AML-193 (cell line): ENCODE measurements at places on chromosomes 3 and 15.

DNA sequence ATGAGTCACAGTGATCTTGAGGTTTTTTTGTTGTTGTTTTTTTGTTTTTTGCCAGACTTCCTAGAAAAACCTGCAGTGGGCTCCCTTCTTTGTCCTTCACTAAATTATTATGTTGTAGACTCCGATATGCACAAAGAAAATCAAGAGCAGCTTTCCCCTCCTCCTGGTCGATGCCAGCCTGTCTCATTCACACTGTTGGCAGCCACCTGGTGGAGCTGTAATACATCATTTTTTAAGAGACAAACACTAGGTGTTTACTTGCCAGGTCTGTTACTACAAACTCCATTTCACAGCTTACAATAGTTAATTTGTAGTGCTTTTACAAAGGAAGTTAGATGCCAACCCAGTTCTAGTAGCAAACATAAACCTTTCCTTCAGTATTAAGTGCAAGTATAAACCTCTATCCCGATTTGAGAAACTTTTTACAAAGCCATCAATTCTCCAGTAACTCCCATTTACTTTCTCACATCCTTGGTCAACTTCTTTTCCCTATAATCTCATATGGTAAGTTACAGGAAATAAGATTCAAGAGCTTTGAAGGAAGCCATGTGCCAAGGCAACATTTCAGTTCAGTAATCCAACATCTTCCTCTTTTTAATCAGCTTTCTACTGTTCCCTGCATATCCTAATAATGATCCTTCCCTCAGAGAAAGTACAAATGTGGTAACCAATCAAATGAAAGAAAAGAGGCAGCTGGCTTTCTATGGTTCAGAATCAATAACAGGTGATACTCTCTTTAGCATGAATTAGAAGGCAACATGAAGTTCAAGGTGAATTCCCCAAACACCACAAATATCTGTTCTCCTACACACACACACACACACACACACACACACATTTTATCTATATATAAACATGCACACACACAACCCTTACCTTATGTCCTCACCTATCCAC lies 14.0 kb downstream of the AAGAB start:
- peak; percentile 32 for DNase-seq

GRCh38 chr3:111967651-111968274 lies 11.1 kb upstream of the ABHD10 start:
- peak; percentile 90 for DNase-seq

GRCh38 chr3:141051443-141052200 lies 475 bp downstream of the SPSB4 start:
- DNase-seq, result no peak

- DNase-seq, result no peak
Observed at GRCh38 chr3:23751212-23751723, 54.5 kb upstream of the UBE2E1 start.

GRCh38 chr15:98213346-98213979 lies 253.0 kb downstream of the ARRDC4 start:
- DNase-seq, result no peak

DNA sequence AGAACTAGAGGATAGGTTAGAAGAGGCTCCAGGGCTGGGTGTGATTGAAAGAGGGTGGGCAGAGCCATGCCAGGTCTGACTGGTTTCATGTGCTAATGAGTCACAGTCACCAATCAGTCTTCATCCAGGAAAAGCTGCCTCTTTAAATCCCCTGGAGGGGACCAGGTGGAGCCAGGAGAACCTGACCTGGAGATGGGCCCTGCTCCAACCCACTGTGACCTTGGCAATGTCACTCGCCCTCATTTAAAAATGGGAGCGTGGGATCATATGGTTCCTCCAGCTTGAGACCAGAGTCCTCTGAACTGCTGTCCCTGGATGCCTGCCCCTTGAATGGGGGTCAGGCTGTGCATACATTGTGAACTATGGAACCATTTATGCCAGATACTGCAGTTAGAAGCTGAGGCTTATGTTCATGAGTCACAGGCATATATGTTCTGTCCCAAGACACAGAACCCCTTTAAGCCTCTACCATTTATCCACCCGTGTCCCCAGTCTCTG lies 23.0 kb downstream of the HES1 start:
- DNase-seq, result no peak

DNA sequence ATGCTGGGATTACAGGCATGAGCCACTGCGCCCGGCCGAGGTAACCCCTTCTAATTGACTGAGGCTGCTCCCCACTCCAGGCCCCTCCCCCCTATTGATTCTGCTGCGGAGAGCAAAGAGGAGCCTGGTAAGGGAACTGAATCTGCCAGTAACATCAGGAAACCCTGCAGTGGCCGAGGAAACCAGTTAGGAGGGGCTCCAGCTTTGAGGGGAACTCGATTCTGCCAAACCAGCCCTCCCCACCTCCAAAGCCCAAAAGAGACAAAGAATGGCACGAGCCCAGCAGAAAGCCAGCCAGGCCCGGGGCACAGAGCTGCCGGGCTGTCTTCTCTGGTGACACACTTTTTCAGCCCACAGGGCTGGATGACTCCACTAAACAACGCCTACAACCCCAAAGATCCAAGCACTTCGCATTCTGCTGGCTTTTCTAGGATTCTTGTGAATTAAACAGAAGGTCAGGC lies 15.0 kb upstream of the ACAD9 start:
- DNase-seq, result no peak

DNA sequence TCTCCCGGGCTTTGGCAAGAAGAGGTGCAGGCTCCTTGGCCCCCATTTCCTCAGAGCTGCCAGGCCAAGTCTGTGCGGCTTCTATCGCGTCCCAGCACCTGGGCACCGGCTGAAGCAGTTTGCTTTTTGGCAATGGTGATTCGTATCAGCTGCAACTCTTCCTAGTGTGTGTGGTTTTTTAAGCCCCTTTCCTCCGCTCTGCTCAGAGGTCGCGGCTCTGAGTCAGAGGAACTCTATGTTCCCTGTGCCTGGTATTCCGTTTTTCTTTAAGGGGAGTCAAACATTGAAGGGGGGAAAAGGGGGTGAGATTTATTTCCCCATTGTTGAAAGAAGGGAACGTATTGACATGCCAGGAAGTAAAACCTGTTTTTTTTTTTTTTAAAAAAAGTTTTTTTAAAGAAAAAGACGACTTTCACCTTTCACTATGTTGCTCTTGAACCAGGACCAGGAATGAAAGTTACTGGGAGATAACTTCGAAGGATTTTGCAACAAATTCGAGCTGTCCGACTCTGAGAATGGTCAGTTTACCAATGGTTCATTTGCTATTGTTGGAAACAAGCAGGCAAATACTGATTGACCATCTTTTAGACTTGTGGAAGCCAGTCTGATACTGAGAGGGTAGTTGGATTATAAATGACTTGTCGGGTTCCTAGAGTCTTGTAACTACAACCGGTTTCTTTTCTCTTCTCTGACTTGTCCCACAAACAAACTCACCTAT lies 1.1 kb downstream of the ARMC8 start:
- DNase-seq, result no peak

DNA sequence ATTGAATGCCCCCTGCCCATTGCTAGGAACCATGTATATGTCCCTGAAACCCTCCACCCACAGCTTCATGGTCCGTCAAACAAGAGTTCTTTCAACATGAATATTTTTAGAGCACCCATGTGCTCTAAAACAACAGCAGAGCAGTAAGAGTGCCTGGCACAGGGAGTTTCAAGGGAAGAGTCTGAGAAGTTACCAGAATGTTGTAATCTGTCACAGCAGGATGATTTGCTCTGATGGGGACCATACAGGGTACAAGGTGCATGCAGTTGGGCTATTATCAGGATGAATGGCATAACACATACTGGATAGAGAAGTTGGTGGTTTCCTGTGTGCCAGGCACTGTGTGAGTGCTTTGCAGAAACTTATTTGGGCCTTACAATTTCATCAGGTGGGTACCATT lies 27.8 kb upstream of the FLNB start:
- no peak for DNase-seq

- no peak for DNase-seq
Observed at GRCh38 chr3:44883213-44883955, 9.0 kb downstream of the TGM4 start.

DNA sequence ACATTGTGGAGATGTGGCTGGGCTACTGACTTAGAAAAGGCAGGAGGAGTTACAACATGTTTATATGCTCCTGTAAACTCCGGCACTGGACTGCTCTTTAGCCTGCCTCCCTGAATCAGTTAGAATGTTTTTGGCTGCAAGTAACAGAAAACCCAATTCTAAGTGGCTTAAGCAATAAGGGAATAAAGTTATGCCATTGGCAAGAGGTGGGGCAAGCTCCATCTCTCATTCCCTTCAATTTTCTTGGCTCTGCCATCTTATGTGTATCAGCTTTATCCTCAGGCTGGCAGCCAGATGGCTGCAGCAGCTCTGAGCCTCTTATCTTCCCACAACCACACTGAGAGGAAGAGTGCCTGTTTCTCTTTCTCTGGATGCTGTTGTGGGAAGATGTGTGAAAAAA lies 22.4 kb upstream of the MEIS2 start:
- no peak for DNase-seq

- DNase-seq, result no peak
Observed at GRCh38 chr3:165852191-165852590, 15.0 kb upstream of the BCHE start.

DNA sequence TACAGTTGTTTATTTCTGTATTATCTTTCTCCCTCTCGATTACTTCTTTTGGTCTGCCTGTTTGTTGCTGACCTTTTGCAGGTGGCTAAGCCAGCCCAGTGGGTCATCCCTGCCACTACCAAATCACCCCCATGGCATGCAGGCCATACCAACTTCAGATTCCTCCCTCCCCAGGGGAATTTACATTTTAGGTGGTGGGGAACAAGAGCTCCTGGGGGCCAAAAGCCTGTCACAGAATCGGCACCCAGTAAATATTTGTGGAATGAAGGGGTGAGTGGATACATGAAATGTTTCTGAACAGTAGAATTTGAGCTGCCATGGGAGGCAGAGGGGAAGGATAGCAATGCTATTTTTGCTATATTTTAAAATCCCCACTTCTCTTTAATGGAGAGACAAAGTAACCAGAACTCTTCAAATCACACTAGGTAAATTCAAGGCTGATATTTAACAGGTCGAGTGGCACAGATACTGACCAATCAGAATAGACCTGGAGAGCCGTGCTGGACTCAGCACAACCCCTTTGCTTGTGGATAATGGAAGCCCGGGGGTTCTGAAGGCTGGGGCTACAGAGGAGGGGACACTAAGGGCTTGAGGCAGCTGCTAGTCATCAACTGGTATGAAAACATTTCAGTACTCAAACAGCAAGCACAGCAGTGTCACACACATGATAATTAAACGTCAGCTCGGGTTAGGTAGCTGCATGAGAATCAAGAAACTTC lies 54.3 kb upstream of the SMAD3 start:
- no peak for DNase-seq

DNA sequence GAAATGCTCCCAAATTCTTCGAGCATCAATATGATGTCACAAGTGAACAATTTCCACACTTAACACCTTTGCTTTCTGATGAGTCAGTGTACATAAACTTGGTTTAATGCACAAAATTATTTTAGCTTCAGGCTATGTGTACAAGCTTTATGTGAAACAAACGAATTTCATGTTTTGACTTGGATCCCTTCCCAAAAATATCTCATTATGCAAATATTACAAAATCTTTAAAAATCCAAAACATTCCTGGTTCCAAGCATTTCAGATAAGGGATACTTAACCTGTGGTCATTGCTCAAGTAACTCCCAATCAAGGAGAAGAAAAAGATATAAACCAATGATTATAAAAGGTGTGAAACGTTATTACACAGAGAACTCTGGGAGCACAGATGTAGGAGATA lies 25.2 kb downstream of the RAB5A start:
- DNase-seq, result no peak

DNA sequence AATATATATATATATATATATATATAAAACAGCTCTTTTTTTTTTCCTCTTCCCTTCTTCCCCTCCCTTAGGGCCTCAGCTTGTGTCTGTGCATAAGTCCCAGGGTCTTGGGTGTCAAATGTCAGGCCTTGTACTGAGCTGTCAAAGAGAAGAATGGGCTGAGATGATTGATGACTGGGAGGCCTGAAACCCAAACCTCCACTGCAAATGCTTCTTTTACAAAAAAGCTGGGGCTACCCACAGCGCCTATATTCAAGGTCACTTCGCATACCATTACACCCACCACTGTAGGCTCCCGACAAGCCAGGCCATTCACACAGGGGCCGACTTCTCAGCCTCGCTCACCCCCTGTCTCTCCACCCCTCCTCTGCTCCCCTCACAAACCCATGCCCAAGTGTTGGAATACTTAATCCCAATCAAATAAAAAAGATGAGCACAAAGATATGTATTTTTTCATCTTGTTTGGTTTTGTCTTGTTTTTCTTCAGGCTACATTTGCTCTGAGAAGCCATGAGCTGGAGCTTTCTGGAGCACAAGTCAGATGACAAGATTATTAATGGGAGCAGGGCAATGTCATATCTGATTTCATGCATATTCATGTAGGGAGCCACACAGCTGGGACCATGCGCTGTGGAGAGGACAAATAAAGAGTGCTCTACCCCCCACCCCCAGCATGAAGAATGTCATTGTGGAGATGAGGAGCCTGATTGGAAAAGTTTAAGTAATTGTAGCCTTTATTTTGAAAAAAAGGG lies 614.4 kb upstream of the NR2F2 start:
- DNase-seq, result no peak

- DNase-seq, result no peak
Observed at GRCh38 chr3:175606650-175607318, 747.6 kb downstream of the NAALADL2 start.

- no peak for DNase-seq
Observed at GRCh38 chr3:69433969-69434325, 48.1 kb upstream of the FRMD4B start.

DNA sequence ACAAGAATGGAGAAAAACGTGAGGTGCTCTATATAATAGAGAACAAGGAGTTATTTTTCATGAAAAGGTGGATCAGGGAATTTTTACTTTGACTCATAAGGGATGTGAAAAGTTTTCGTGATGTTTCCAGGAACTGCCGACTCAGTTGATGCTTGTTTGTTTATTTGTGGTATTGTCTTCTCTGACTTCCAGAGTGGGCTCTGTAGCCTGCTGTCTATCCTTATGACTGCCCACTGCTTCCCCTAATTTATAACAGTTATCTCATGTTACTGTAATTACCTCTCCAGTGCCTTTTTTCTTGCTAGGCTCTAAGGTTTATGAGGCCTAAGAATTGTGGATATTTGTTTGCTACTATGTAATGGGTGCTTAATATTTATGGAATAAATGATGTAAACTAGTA lies 12.3 kb downstream of the ARL13B start:
- no peak for DNase-seq

DNA sequence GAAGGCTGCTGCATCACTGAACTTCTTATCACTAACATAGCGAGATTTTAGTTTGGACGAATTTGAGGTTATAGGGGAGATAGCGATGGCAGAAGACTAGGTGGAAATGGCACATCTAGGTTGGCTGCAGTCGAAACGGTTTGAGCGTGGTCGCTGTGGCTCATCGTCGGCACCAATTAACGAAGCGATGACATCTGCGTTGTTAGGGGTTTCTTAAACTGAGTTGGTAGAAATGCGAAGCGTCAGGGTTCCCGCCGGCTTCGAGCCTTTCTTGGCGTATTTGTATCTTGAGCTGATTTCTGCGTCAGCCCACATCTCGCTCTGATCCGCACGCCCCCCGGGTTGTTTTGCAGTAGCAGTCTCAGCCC lies 319 bp downstream of the LNP1 start:
- DNase-seq, result peak; percentile 54

GRCh38 chr3:99317201-99317600 lies 321.2 kb upstream of the COL8A1 start:
- no peak for DNase-seq

GRCh38 chr3:140319739-140320138 lies 358.1 kb upstream of the TRIM42 start:
- DNase-seq, result no peak
